ENCODE measurements at places on chromosomes 13 and 19. TPM values are rescaled to one million over a fixed set of nuclear protein-coding genes. Genes with fewer than 3 reads are reported as not detected.

DNA sequence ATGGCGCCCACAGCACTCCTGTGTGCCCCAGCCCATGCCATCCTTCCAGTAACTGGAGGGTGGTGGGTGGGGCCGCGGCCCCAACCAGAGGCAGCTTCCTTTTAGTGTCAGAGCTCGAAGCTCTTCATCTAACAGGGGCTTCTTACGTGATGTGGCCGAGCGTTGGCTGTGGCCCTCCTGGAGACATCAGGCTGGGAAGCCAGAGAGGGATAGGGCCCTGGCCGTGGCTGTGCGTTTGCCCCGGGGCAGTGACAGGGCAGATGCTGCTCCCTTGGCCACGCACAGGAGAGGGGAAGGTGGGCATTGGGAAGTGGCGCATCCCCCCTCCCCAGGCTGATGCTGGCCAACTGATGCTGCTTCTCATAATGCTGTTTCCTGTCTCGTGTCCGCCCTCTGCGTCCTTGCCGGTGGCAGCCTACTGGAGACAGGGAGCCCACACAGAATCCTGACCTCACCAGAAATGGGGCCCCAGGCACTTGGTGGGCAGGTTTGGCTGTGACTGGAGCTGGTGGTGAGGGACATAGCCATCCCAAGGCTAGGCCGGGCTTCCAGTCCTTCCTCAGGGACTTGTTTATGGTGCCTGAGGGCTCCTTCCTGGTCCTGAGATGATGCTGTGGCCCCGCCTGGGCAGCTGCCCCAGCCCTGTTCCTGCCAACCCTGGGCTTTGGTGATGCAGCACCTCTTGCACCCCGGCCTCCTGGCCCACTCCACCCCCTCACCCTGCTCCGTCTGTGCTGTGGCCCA, 34.3 kb downstream of the ATP4B start:
- peaks cover 13% of the 10 kb centered on the region for H3K4me1 ChIP-seq
- no peaks in the 10 kb centered on the region for H3K27me3 ChIP-seq
- H3K4me3 ChIP-seq: no peak overlapping the region
- H3K36me3 ChIP-seq: peaks cover 30% of the 10 kb centered on the region
- no peak for DNase-seq
- H3K27ac ChIP-seq: no peak overlapping the region

- H3K36me3 ChIP-seq: no peaks in the 10 kb centered on the region
- no peaks in the 10 kb centered on the region for H3K4me1 ChIP-seq
- peak overlapping the region; percentile 10 for H3K4me3 ChIP-seq
- no peaks in the 10 kb centered on the region for H3K27me3 ChIP-seq
- peak; percentile 19 for DNase-seq
Observed at GRCh38 chr19:56066152-56067023, 54.7 kb downstream of the ZNF787 start.

GRCh38 chr13:112587764-112588489, at the start of gene TUBGCP3:
TSS of gene TUBGCP3 (minus strand) at chr13:112588153. CDS start at chr13:112587980, 173 bp downstream.
- 0 out of 2 replicates have a peak, but pooled peaks cover 3% of the 10 kb centered on the region for H3K4me1 ChIP-seq
- H3K4me3 ChIP-seq: peak within 1 kb of the TSS; percentile 83
- H3K36me3 ChIP-seq: no peaks in the 10 kb centered on the region
- peak; percentile 78 for DNase-seq

- H3K4me1 ChIP-seq: no peaks in the 10 kb centered on the region
- no peak overlapping the region for H3K27ac ChIP-seq
- no peaks in the 10 kb centered on the region for H3K36me3 ChIP-seq
- peaks cover 13% of the 10 kb centered on the region for H3K27me3 ChIP-seq
Observed at GRCh38 chr19:53898636-53899341, 10.3 kb upstream of the CACNG7 start.

DNA sequence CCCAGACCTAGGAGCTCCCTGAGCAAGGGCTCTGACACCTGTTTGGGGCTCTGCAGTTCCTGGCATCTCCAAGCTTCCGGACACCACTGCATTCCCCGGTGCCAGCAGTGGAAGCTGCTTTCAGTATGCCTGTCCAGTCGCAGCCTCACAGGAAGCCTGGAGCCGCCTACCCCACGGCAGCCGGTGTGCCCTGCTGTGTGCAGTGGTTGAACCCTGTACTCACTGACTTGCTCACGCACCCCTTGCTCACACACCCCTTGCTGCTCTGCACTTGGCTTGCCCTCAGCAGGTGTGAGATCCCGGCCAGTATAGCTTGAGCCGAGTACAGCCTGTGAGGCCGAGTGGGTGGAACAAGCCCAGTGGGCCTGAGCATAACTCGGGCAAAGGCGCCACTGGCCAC, 70.3 kb downstream of the PIBF1 start:
- no peak overlapping the region for H3K27ac ChIP-seq
- no peak overlapping the region for H3K4me3 ChIP-seq
- no peaks in the 10 kb centered on the region for H3K4me1 ChIP-seq

- H3K36me3 ChIP-seq: no peaks in the 10 kb centered on the region
- no peaks in the 10 kb centered on the region for H3K27me3 ChIP-seq
- H3K27ac ChIP-seq: no peak overlapping the region
- no peak for DNase-seq
Observed at GRCh38 chr13:34654203-34654602, 287.9 kb upstream of the NBEA start.

DNA sequence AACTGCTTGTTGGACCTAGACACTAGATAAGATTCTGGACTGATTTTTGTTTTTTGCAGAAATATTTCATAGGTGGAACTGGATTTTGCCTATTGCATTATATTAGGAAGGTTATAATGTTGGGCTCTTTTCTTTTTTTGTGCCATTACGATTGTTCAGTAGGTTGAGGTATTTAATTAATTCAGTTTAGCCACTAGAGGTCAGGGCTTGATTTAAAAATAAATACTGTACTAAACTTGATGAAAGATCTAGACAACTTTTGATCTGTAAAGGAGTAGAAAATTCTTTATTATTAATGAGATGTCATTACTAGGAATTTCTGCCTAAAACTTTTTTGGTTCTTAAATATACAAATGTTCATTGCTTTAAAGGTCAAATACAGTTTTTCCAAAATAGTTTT, 15.2 kb upstream of the SUPT20H start:
- H3K27me3 ChIP-seq: no peaks in the 10 kb centered on the region
- H3K4me3 ChIP-seq: no peak overlapping the region
- 0 out of 2 replicates have a peak, but pooled peaks cover 3% of the 10 kb centered on the region for H3K4me1 ChIP-seq
- no peak overlapping the region for H3K27ac ChIP-seq

- no peaks in the 10 kb centered on the region for H3K36me3 ChIP-seq
- no peak overlapping the region for H3K4me3 ChIP-seq
Observed at GRCh38 chr13:109720758-109721184, 65.6 kb downstream of the IRS2 start.

DNA sequence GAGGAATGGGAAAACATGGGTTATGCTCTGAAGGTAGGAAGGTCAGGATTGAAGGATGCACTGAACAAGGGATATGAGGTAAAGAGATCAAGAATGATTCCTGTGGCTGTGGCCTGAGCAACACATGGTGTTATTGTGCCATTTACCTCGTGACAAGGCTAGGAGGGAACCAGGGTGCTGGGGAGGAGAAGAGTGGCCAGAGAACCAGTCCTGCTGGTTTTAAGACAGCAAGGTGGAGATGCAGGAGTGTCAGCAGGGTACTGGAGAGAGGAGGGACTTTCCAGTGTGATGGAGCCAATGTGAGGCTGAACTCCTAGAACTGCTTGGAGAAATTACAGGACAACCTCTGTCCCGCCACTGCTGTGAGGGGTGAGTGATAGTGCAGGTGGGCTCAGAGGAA, 282.4 kb downstream of the MYO16 start:
- H3K4me3 ChIP-seq: no peak overlapping the region
- peaks cover 8% of the 10 kb centered on the region for H3K4me1 ChIP-seq
- H3K27me3 ChIP-seq: peaks cover 11% of the 10 kb centered on the region
- no peak for DNase-seq

DNA sequence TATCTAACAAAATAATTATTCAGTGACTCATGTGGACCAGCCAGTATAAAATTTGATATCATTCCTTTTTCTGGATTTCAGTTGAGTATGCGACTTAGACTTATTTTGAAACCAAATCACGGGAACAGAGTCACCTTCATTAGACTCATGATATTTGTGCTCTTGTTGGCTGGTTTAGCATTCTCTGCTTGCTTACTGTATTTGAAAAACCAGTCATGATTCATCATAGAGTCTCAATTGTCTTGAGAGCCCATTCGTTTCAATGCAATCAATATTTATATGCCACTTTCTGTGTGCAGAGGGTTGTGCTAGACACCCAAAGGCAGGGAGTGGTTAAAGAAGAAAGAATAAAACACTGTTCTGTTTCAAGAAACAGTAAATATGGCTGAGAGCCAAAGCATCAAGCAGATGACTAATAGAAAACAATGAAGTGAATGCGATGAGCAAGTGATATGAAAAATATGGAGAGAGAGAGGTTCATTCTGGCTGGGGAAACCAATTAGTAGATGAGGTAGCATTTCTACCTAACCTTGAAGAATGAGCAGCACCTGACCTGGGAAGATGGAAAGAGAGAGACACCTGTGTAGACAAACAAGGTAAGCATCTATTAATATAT, 99.6 kb upstream of the MBNL2 start:
- no peaks in the 10 kb centered on the region for H3K36me3 ChIP-seq
- H3K27me3 ChIP-seq: no peaks in the 10 kb centered on the region
- no peak overlapping the region for H3K27ac ChIP-seq
- no peak overlapping the region for H3K4me3 ChIP-seq
- peaks cover 28% of the 10 kb centered on the region for H3K4me1 ChIP-seq

GRCh38 chr13:83563499-83563898, 318.8 kb downstream of the SLITRK1 start:
- H3K4me1 ChIP-seq: no peaks in the 10 kb centered on the region
- H3K4me3 ChIP-seq: no peak overlapping the region
- no peaks in the 10 kb centered on the region for H3K36me3 ChIP-seq
- no peak for DNase-seq
- no peak overlapping the region for H3K27ac ChIP-seq
- no peaks in the 10 kb centered on the region for H3K27me3 ChIP-seq

DNA sequence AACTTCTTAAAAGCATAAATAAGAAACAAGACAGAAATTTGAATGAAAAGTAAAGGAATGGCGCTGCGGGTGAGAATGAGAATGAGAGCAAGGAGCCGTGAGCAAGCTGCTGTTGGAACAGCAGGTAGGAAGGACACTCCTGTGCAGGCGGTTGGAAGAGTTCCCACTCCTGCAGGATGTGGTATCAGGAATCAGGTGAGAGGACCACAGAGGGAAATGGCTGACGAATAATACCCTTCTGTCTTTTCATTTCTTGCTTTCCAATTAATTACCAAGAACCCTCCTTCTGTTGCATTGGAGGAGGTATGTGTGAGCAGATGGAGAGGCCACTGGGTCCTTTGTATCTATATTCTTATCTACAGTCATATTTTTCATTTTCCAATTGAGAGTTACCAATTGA, 1504.2 kb downstream of the EFNB2 start:
- no peaks in the 10 kb centered on the region for H3K27me3 ChIP-seq
- H3K4me3 ChIP-seq: no peak overlapping the region
- H3K27ac ChIP-seq: no peak overlapping the region
- no peak for DNase-seq

DNA sequence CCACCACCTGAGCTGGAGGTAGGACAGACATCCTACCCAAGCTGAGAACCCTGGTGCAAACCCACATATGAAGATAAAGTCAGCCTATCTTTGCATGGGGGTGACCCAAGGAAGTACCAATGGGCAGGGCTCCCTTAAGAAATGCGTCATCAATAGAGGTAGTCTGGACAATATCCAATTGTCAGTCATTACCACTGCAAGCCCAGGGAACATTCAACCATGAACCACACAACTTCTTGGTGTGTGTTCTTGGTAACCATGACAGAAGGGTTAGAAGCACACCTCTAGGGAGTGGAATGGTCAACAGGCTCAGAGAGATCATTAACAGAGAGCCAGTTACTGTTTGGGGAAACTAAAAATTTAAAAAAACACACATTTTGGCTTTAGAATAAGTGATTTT, 34.7 kb upstream of the DOCK9 start:
- H3K27ac ChIP-seq: no peak overlapping the region
- H3K27me3 ChIP-seq: peaks cover 6% of the 10 kb centered on the region
- H3K36me3 ChIP-seq: no peaks in the 10 kb centered on the region
- no peak overlapping the region for H3K4me3 ChIP-seq
- peaks cover 2% of the 10 kb centered on the region for H3K4me1 ChIP-seq
- no peak for DNase-seq

DNA sequence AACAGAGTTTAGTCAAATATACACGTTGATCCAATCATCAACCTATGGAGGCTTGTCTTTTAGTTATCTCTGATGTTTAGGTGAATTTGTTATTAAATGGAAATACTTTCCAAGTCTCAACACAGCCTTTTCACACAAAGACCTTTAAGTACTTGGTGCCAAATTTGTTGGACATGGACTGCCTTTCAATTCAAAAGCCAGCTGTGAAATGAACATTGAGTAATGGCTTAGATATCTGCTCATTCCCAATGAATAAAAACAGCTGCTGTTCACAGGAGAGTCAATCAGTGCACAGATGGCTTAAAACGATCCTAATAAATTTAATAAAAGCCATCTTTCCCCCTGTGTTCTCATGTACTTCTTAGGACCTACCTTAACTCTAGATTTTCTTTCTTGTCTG, 19.9 kb upstream of the DHRS12 start:
- no peak overlapping the region for H3K4me3 ChIP-seq
- H3K36me3 ChIP-seq: no peaks in the 10 kb centered on the region
- peaks cover 71% of the 10 kb centered on the region for H3K27me3 ChIP-seq
- no peaks in the 10 kb centered on the region for H3K4me1 ChIP-seq

DNA sequence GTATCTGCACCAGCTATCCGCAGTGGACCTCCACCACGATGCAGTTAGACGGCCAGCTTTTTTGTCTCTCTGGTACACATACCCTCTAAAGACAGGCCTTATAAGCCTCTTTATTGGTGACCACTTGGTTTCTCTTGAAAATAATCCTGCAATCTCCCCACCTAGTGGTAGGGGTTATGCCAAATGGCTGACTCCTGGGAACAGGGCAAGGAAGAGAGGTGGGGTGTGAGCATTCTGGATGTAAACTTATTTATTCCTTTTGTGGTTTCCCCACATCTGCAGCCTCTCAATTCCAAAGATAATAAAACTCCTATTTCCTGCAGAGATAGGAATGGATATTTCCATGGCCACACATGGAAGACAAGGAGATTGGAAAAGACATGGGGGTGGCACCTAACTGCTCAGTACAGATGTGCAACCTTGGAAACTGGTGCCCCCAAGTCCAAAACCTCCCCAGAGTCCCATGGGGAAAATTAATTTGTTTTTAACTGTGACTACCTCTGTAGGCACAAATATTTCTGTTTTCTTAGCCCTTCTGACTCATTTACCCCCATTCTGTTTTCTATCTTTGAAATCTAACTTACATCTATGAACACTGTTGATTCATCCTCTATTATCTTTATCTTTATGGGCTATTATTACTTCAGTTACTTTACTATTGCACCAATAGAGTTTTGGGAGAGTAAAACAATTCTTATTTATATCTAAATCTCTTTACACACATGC, 112.7 kb upstream of the TSHZ3 start:
- H3K27ac ChIP-seq: no peak overlapping the region
- no peak overlapping the region for H3K4me3 ChIP-seq
- H3K27me3 ChIP-seq: no peaks in the 10 kb centered on the region

- H3K36me3 ChIP-seq: no peaks in the 10 kb centered on the region
- no peak overlapping the region for H3K4me3 ChIP-seq
- H3K27me3 ChIP-seq: peaks cover 30% of the 10 kb centered on the region
- no peak for DNase-seq
- H3K27ac ChIP-seq: no peak overlapping the region
Observed at GRCh38 chr13:114185182-114185971, 6.3 kb downstream of the CFAP97D2 start.

LRRC4B gene
- total RNA-seq: not detected

NDUFB7 gene
- total RNA-seq: 337 TPM

ERFL gene
- total RNA-seq: not detected

IQCN gene
- 0.18 TPM for total RNA-seq

RAB3A gene
- 2.8 TPM for total RNA-seq

GIPR gene
- 0.18 TPM for total RNA-seq

TPTE2 gene
- not detected for total RNA-seq

COL4A1 gene
- total RNA-seq: 230 TPM

CEACAM5 gene
- total RNA-seq: not detected

SPRY2 gene
- 26.4 TPM for total RNA-seq

APC2 gene
- 0.36 TPM for total RNA-seq

ZNF229 gene
- total RNA-seq: 17.6 TPM
